ENCODE measurements at places on chromosomes 11 and 22. TPM values are rescaled to one million over a fixed set of nuclear protein-coding genes. Genes with fewer than 3 reads are reported as not detected.
A peak's percentile ranks its signal among the peaks of the same experiment; 100 is the strongest.

Gene LRP4
- polyA plus RNA-seq, result 5.8 TPM

Gene MS4A15
- polyA plus RNA-seq, result not detected

Gene TMEM45B
- polyA plus RNA-seq, result not detected

Gene OR10A6
- polyA plus RNA-seq, result 0.19 TPM

Gene WBP2NL
- not detected for polyA plus RNA-seq

Gene TBX10
- not detected for polyA plus RNA-seq

- peak overlapping the region; percentile 44 for H3K4me3 ChIP-seq
- peak; percentile 65 for DNase-seq
- peaks cover 5% of the 10 kb centered on the region for H3K4me1 ChIP-seq
- H3K27me3 ChIP-seq, result no peaks in the 10 kb centered on the region
- H3K27ac ChIP-seq, result peak overlapping the region; percentile 96
Observed at GRCh38 chr11:69637941-69638871, 2.8 kb upstream of the CCND1 start.

All from IMR-90 (cell line).